Activated naive CD4-positive, alpha-beta T cell treated with anti-CD3 and anti-CD28 coated beads, Interleukin-2, amount 10 ng/mL, durations not matched to agents 5 hours and 36 hours (primary cell): ENCODE measurements at places on chromosomes 4 and X. TPM values are rescaled to one million over a fixed set of nuclear protein-coding genes. Genes with fewer than 3 reads are reported as not detected.

RAI2 gene
- total RNA-seq, result not detected

ADH6 gene
- total RNA-seq, result not detected

CNOT6L gene
- total RNA-seq, result 123 TPM

AMOT gene
- 0.34 TPM for total RNA-seq

WAS gene
- total RNA-seq, result 171 TPM

CLDN34 gene
- not detected for total RNA-seq

HMGN5 gene
- total RNA-seq, result 2.8 TPM
